NCI-H1092 treated with DMSO at 0.1 percent for 48 hours (cell line): ENCODE measurements at places on chromosomes 2 and 18.

GRCh38 chr2:219497495-219498279, 1.0 kb upstream of the GMPPA start:
- no peak for DNase-seq

DNA sequence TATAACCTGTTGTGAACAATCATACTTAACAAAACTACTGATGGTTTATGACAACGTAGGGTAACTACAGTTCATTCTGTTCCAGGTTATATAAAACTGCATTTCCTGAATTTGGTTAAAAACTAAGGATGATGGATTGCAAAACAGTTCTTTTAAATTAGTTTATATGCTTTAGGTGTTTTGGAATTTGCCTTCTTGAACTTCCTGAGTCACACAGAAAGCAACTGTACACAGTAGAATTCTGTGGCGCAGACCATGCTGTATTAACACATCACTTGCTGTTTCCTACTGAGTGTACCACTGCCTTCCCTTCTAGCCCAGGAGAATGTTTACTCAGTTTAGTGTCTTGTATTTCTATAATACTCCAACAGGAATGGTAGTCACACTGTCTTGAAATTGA, 19.4 kb downstream of the ITGB1BP1 start:
- no peak for DNase-seq

GRCh38 chr2:209767316-209767715, 4.3 kb upstream of the UNC80 start:
- DNase-seq: no peak

DNA sequence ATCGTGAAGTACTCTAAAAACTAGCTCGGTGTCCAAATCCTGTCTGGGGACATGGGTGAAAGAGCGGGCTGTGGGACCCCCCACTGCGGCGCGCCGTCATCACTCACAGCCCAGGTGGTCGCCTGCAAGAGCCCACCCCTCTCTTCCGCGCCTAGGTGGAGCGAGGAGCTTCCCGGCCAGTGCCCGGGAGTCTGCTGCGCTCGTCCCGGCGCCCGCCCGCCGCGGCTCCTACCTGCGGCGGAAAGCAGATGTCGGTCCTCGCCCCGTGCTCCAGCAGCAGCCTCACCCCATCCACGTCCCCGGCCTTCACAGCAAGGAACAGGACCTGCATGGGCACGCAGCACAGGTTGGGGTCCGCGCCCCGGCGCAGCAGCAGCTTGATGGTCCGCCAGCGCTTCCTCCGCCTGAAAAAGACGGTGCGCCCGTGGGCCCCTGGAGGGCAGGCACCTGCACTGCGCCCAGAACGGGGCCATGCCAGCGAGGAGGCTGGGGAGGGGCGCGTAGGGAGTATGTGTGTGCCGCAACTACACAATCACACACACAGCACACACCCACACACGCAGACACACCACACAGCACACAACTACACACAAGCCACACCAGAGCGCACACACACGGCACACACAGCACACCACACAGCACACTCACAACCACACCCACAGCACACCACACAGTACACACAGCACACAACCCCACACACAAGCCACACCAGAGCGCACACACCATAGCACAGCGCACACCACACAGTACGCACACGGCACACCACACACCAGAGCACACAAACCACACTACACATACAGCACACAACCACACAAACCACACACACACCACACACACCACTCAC, 37.4 kb downstream of the ANKMY1 start:
- DNase-seq: no peak

DNA sequence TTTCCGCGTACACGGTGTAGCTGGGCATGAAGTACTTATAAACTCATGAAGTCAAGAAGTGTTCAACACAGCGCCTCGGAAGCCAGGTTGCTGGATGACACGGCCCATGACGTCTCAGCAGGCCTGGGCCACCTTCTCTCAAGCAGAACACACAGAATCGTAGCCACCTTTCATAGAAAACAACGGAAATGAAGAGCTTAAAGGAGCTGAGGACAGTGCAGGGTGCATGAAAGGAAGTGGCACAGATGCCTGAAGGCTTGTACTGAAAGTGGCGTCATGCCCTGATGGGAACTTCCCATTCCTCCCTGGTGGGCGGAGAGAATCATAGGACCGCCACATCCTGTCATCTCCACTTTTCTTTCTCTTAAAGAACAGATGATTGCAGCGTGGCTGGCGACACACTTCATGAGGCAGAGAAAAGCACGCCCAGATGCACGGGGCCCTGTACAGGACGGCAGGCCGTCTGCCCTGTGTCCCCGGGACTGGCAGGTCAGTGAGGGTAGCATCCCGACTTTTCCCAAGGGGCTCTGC, 31.1 kb downstream of the HDAC4 start:
- no peak for DNase-seq

DNA sequence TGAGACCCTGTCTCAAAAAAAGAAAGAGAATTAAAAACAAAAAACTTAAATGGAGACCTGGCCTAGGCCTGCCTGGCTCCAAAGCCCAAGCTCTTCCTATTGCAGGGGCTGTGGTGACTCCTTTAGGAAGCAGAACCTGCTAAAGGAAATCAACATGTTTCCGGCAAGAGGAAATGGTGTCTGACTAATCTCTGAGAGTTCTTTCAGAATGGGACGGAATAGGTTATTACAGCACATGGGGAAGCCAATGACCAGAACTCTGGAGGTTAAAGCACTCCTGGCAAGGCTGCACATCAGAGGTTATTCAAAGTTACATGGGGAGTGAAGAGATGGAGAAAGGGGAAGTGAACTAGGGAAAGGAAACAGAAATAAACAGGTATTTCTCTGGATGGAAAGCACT, 21.4 kb downstream of the KIF3C start:
- DNase-seq: no peak

GRCh38 chr2:63555931-63556330, 32.3 kb downstream of the WDPCP start:
- DNase-seq: no peak

DNA sequence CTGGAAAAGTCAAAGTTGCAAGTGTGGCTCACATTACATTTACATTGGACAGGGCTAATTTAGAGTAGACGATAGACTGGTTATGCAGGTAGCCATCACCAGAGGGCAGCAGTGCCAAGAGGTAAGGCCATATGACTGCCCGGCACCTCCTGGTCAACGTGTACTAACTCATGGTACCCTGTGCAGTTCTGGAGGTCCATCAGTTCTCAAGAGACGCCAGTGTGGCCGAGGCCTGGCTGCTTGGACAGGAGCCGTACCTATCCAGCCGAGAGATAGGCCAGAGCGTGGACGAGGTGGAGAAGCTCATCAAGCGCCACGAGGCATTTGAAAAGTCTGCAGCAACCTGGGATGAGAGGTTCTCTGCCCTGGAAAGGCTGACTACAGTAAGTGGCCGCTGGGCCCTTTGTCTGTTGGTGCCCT, 65.8 kb upstream of the EML6 start:
- peak; percentile 29 for DNase-seq

GRCh38 chr18:46754661-46755292, 2.1 kb downstream of the ST8SIA5 start:
- DNase-seq: peak; percentile 62
